CD4-positive, CD25-positive, alpha-beta regulatory T cell (primary cell): ENCODE measurements at places on chromosomes 4 and X.

DNA sequence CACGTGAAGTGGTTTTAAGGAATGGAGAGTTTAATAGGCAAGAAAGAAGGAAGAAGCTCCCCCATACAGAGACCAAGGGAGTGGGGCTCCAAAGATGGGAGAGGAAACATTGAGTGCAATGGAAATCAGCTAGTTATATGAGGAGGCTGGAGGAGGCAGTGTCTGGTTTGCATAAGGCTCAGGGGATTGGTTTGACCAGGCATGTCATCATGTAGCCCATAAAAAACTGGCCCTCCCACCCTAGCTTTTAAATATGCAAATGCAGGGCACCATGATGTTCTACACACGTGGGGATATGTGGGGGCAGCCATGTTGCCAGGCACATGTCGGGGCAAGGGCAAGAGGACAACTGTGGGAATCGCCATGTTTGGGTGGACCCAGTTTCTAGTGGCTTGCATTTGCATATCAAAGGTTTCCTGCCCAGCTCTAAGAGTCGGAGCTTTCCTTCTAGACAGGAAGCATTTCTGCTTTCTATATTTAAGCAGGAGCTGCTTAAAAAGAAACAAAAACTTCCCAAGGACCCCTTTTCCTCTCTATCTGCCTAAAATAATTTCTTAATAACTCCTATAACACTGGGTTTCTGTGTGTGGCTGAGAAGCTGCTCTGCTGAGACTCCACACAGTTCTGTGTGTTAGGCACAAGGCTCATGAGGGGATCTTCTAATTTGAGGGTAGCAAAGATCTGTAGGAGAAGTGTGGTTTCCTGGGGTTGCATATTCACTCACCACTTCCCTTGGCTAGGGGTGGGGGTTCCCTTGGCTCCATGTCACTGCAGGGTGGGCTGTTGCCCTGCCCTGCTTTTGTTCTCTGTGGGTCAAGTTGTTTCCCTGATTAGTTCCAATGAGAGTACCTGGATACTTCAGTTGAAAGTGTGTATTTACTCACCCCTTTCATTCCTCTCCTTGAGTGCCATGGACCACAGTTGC is 113.5 kb downstream of the VSIG4 start:
- no peak for DNase-seq

GRCh38 chr4:148214529-148215166 is 227.6 kb downstream of the NR3C2 start:
- no peak for DNase-seq

DNA sequence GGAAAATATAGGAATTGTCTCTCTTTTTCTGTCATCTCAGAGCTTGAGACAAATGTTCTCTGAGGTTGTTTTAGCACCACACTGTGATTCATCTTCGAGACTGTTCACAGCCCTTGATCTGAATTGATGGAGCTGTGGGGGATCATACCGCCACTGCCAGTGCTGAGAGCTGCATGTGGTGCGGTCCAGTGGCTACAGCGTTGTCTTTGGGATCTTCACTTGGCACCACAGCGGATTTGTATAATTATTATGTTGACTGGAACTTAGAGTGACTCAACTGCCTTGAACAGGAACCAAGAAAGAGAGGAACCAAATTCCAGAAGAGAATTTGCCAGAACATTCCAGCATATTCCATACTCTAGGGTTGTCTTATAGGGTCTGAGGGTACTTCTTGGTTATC is 29.1 kb downstream of the TBL1X start:
- no peak for DNase-seq

- DNase-seq = no peak
Observed at GRCh38 chrX:48814722-48815121, 11.6 kb upstream of the ERAS start.

GRCh38 chrX:155873188-155873587 is 8.0 kb upstream of the VAMP7 start:
- DNase-seq = no peak

DNA sequence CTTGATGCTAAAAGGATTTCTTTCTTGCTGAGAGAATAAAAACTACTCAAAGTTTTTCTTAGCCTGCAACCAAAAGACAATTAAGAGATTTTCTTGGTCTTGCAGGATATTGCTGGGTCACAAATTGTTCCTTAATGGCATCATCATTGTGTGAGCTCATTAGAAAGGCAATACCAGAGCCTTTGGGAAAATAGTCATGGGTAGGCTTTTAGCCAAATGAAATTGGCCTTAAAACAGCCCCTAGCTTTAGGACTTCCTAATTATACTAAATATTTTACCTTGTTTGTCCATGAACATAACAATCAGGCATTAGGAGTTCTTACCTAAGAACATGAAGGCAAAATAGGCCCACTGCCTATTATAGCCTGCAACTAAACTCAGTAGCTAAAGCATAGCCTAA is 10.4 kb upstream of the FAM13A start:
- DNase-seq = no peak

- no peak for DNase-seq
Observed at GRCh38 chrX:114006664-114007063, 577.2 kb upstream of the HTR2C start.
